ENCODE measurements at places on chromosomes 7 and 10. TPM values are rescaled to one million over a fixed set of nuclear protein-coding genes. Genes with fewer than 3 reads are reported as not detected.

GRCh38 chr10:128297709-128298378 lies 171.6 kb upstream of the MKI67 start:
- DNase-seq, result no peak

DNA sequence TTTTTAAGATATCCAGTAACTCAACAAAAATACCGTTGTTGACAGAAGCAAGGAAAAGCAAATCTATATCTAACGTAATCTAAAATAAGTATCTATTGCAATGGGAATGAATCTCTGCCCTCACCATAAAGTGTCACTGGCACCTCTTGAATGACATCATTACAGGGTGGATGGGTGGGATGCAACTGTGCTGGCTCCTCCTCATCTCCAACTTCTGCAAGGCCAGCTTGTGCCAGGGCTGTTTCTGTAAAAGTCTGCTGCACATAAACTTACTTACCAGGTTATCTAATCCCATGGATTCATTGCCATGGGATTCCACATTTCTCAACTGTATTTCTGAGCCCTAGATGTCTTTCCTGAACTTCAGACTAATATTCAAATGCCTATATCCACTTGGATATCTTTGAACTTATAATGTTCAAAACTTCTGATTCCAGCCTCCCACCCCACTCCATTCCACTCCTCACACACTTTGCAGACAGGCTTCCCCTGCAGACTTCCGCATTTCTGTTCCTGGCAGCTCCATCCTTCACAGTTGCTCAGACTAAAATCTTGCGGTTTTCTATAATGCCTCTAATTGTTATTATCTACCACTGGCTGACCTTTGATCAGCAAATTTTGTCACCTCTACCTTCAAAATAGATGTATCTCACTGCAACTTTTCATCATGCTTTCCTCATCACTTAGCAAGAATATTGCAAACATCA lies 10.7 kb downstream of the FGL2 start:
- no peak for DNase-seq

- no peak for DNase-seq
Measured at GRCh38 chr10:77514870-77515269, 122.7 kb downstream of the KCNMA1 start.

DNA sequence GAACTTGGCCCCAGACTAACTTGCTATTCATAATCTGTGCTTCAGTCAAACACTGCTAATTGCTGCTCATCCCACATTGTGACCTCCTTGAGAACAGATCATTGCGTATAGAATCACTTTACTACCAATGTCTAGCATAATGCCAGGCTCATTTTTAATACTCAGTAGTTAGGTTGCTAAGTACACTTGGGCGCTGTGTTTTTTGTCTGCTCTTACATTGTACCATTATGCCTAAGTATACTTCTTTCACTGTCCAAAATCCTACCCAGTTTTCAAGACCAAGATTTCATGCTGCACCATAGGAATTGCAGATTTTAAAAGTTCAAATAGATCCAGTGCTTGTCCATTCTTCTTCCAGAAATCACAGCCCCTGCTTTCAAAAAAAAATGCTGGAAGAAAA lies 32.8 kb upstream of the TMEM106B start:
- no peak for DNase-seq

DNA sequence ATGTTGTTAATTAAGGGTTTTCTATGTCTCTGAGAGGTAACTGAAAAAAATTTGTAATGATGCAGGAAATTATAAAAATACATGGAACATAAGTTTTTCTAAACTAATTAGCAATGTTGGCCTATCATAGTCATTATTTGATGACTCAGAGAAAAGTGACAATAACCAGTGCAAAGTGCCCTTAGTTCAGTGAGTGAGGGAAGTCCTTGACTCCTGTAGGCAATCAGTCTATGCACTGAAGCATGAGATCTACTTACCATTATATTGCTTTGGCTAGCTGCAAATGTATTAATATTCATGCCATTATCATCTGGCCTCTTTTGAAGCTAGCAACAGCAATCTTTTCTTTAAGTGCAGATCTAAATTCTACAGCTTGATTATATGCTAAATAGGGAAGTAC lies 40.6 kb downstream of the CCDC172 start:
- DNase-seq, result no peak

GRCh38 chr10:104893701-104894100 lies 252.6 kb downstream of the SORCS3 start:
- DNase-seq, result no peak

DNA sequence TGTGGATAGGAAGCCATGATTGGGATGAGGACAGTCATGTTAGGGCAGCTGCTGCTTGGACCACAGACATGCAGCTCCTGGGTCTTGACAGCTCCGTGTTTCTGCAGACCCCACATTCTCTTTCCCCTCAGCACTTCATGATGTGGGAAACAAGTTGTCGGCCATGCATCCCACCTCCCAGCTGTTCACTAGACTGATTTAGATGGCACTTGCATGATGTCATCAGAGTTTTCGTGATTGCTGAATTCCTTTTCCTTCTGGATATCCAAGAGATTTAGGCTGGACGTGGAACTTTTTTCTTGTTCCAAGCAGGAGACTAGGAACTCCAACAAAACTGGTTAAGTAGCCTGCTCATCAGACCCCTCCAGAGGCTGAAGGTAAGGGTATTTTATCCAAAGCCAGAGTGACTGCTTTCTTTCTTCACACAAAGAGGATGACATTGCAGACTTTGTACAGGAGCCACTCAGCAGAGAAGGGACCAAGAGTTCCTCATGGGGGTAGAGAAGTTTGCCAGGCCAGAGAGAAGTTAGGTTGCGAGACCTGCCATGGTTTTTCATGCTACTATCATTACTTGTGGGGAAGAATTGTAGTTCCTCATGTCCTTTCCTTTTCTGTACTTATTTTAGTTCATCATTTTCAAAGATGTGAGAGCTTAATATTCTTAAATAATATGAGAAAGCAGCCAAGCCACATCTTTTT lies 117.7 kb upstream of the GJD4 start:
- DNase-seq, result no peak

The MUC3A gene
- not detected for polyA plus RNA-seq

The TDRD1 gene
- not detected for polyA plus RNA-seq

The PPP1R17 gene
- not detected for polyA plus RNA-seq
